GF-D8 (cell line): ENCODE measurements at places on chromosomes 1 and 21.

DNA sequence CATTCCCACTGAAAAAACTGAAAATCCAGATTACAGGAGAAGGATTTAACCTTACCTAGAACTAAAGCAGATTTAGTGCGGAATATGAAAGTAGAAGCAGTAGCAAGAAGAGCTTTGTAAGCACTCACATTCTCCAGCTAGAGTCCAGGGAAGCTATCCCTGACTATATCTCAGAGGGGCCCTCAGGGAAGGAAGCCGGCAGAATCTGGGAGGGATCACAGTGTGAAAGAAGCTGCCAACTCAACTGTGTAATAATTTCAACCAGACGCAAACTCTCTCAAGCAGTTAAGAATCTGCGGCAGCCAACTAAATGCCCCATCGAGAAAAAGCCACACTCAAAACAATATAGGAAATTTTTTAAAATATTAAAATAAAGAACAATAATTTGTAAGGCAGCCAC is 163.8 kb downstream of the EIF4G3 start:
- no peak for DNase-seq

DNA sequence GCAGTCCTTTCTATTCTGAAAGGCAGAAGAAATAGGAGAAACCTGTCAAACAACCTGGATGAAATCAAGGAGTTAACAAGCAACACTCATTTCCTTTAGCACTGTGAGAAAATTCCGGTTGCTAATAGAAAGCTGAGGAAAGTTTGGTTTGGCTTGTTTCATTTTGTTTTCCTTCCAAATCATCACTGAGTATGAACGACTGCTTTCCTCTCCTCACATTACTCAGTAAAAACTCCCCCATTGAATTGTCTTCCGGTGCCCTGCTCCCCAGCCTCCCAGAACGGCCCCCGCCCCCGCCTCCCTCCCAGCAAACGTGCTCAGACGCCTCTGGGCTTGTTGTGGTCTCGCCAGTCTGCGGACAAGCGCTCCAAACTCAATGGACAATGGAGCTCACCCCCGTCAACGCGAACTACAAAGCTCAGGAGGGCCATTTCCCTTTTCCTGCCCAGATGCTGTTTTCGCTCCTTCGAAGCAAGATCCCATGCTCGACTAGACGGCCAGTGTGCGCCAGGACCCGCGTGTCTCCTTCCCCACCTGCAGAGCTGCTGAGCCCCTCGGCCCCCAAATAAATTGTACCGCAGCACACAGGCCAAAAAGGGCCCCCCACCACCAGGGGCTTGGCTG is 747 bp downstream of the STX6 start:
- DNase-seq, result no peak

DNA sequence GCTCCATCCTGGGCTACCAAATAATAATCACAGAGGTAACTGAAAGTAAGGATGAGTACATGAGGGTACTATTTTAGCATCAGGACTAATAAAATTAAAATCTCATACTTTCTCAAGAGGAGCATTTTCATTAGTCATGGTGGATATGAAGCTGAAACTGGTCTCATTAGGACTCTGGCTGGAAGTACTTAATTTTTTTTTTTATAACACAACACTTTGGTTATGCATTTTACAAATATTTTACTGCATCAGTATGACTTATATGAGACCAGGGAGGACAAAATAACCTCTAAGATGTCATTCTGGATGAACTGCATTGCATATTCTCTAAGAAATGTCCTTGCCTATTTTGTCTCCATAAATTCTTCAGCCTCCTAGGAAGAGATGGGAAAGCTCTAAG is 290.9 kb downstream of the HLX start:
- no peak for DNase-seq

- DNase-seq, result no peak
These were observed 510.5 kb downstream of the PLPP3 start for GRCh38 chr1:56068908-56069307.

- no peak for DNase-seq
These were observed 16.7 kb downstream of the RGS4 start for GRCh38 chr1:163085904-163086268.

DNA sequence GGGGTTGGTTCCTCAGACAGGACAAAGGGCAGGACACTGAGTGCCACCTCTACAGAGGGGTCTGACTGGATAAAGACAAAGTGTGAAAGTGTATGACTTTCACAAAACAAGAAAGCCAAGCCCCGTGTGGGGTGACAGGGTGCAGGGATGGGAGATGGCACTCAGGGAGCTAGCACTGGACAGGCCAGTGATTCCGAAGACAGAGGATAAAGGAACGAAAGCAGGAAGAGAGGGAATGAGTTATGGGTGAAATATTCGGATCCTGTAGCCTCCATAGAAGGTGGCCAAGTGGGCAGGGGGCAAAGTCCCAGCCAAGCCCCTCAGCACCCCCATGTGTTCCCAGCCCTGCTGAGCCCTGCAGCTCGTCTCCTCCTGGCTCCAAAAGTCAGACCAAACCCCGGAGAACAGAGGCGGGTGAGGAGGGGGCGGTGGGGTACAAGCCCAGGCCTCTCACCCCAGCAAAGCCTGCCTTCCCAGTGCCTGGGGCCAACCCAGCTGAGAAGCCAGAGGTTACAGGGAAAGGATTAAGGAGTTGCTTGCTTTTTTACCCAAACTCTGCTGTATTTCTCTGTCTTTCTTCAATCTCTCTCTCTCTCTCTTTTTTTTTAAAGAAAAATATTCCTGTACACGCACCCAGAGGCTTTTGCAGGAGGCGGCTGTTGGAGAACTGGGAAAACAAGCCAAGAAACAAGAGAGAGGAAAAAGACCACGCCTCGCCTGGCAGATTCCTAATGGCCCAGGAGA is 14.0 kb upstream of the WASF2 start:
- no peak for DNase-seq
